ENCODE measurements at places on chromosomes 2 and 18.

DNA sequence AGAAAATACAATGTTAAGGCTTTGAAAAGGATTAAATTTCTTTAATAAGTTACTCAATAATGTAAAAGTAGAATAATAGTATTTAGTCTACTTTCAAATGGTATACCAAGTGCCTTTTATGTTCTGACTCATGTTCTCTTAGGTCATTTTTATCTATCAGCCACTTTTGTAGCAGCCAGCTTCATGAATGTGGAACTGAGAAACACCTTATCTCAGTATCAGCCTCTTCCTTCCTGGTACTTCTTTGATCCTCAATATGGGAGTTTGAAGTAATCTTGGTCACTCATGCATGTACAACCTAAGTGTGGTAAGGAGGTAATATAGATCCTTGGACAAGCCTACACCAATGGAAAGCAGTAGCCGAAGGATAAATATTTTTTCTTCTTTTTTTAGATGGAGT, 180.4 kb upstream of the NRXN1 start:
- DNase-seq = no peak

GRCh38 chr2:163417596-163418337, 318.0 kb downstream of the FIGN start:
- DNase-seq = no peak

- no peak for DNase-seq
Measured at GRCh38 chr2:102033750-102034682, 42.3 kb downstream of the IL1R2 start.

GRCh38 chr2:38598991-38599295, 3.8 kb downstream of the HNRNPLL start:
- no peak for DNase-seq

GRCh38 chr18:51151568-51152511, 45.6 kb downstream of the MEX3C start:
- no peak for DNase-seq

DNA sequence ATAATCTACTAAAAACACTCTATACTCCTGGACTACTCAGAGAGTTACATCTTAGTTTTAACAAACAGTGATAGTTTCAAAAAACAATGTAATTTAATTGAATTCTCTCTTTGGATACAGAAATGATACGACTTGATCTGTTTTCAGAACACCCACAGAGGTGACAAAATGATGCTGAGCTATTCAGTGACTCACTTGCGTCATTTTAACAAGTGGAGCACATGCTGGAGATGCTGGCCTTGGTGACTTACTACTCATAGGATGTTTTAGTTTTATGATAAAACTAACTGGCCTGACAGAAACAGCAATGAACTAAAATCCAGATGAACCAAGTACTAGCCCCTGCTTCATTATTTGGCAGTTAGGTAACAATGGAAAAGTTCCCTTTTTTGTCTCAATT, 101.3 kb upstream of the ITGB6 start:
- DNase-seq = no peak

DNA sequence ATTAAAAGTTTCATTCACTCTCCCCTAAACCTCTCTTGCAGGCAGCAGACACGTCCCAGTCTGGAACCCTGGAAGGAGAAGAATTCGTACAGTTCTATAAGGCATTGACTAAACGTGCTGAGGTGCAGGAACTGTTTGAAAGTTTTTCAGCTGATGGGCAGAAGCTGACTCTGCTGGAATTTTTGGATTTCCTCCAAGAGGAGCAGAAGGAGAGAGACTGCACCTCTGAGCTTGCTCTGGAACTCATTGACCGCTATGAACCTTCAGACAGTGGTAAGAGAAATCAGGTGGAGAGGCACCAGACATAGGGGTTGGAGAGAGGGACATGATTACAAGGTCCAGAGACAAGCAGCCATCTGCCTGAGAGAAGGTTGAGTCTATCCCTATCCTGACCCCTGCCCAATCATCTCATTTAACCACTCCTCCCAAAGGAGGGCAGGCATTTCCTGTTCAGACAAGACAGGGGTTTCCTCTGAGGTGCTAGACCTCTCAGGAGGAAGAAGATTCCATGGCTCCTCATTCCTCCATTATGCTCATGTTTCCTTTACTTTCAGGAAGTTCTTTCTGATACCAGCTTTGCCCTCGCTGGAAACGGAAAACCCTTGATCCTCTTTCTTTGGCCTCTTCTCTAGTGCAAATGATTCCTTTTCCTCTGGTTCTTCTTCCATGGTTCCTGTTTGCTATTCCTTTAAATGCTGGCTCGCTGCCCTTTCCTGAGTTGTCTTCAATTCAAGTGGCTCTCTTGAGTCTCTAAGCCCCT, 15.1 kb downstream of the PLCD4 start:
- no peak for DNase-seq

DNA sequence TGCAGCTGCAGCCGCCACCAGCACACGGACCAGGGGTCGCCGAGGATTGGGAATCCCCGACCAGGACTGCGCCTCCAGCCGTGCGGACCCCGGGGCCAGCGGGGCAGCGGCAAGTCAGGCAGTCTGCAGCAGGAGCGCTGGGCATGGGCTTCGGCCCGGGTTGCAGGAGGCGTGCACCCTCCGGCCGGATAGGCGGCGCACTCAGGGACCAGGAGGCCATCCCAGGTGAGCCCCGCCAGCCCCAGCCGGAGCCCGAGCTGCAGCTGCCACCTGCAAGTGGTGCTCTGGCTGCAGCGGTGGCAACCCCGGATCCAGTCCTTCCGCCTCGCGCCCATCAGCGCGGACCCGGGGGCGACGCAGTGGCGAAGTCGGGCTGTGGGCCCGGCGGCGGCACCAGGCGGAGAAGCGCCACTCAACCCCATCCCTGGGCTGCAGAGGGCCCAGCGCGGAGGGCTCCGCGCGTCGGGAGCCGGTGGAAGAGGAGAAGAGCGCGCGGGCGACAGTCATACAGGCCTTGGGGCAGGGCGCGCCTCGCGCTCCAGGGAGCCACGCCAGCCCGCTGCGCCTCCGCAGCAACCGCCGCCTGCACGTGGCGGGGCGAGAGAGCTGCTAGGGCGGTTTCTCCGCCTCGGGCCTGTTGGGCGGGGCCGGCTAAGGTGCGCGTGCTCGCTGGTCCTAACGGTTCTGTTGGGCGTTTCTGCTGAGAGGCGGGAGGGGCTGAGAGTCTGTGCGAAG, 73.8 kb downstream of the RPIA start:
- no peak for DNase-seq

- no peak for DNase-seq
Measured at GRCh38 chr2:148524519-148524919, 120.0 kb upstream of the EPC2 start.

GRCh38 chr2:197195518-197195917, 115.1 kb downstream of the ANKRD44 start:
- no peak for DNase-seq

DNA sequence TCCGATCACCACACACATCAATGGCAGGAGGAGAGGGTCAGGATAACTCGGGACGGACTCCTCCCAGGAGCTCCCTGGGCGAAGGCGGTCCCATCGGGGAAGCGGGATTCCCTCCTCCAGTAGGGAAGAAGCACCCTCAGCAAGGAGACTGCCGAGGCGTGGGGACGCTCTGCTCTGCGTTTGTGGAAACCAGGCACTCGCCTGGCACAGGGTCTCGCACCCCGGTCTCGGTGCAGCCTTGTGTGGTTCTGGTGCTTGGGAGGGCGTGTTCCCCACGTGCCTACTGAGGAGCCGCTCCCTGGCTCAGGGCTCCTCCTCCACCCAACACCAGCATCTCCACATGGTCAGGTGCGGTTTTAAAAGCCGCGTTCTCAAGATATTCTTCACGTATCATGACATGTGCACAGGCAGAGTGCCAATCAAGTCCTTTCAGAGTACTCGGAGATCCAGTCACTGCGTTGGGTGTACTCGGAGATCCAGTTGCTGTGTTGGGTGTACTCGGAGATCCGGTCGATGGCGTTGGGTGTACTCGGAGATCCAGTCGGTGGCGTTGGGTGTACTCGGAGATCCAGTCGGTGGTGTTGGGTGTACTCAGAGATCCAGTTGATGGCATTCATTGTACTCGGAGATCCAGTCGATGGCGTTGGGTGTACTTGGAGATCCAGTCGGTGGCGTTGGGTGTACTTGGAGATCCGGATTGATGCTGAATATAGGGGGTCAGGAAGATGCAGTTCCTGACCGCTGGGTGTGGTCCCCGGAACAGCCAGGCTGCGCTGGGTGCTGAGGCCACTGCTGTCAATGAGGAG, 117.5 kb downstream of the RTP5 start:
- no peak for DNase-seq

GRCh38 chr2:37672104-37672869, 845 bp upstream of the CDC42EP3 start:
- DNase-seq = peak; percentile 82

DNA sequence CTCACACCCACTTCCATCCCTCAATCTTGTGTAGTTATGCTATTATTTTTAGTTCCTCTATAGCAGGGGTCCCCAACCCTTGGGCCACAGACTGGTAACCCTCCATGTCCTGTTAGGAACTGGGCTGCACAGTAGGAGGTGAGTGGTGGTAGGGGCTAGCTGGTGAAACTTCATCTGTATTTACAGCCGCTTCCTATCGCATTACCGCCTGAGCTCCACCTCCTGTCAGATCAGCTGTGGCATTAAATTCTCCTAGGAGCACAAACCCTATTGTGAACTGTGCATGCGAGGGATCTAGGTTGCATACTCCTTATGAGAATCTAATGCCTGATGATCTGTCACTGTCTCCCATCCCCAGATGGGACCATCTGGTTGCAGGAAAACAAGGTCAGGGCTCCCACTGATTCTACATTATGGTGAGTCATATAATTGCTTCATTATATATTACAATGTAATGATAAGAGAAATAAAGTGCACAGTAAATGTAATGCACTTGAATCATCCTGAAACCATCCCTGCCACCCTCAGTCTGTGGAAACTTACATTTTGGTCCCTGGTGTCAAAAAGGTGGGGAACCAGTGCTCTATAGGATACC, 1.6 kb upstream of the RAB11FIP5 start:
- DNase-seq = peak; percentile 4

GRCh38 chr2:216911886-216912285, 52.0 kb upstream of the TNP1 start:
- DNase-seq = no peak

- no peak for DNase-seq
Measured at GRCh38 chr2:237326266-237327171, 87.4 kb downstream of the COL6A3 start.

GRCh38 chr2:143397884-143398614, 268.8 kb downstream of the ARHGAP15 start:
- no peak for DNase-seq

DNA sequence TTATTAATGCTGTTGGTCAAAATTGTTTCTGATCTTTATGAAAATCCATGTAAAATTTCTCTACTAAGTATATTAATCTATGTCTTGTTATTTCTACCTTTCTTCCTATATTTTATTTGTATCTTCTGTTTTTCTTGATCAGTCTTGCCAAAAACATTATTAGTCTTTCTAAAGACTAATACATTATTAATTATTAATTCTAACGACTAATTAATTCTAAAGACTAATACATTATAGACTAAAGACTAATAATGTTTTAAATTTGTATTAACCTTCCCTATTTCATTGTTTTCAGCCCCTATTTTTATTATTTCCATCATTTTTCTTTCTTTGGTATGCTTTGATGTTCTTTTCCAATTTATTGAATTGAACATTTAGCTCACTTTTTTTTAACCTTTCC, 27.7 kb downstream of the NEURL3 start:
- DNase-seq = no peak

GRCh38 chr2:9256570-9257043, 50.0 kb downstream of the ASAP2 start:
- DNase-seq = no peak

GRCh38 chr18:9380101-9380500, 45.5 kb downstream of the TWSG1 start:
- no peak for DNase-seq

DNA sequence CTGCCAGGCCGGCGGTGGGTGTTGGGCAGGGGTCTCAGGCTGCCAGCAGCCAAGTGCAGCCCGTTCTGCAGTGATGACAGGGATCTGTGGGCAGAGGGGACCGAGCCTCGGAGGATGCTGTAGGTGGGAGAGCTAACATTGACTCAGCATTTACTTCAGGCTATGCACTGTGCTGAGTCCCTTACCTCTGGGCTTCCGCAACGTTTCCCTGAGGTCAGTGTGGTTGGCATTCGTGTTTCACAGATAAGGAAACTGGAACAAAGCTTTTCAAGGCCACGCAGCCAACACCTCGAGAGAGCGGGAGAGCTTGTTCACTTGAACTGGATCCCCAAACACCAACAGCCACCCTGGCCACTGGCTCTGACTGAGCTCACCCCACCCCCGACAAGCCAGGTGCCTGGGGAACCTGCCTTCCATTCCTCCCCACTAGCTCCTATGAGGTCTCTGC, 839 bp upstream of the GPR148 start:
- no peak for DNase-seq

GRCh38 chr2:69241664-69242514, 145.1 kb downstream of the GFPT1 start:
- DNase-seq = peak; percentile 61

DNA sequence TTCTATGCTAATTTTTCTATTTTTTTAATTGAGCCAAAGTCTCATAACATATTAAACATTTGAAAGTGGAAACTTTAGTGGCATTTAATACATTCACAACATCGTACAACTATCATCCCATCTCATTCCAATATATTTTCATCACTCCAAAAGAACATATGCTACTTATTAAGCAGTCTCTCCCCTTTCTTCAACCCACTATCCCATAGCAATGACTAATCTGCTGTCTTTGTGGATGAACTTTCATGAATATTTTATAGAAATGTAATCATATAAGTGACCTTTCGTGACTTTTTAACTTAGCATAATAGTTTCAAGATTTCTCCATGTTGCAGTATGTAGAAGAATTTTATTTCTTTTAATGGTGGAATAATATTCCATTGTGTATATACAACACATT, 90.3 kb downstream of the CCDC178 start:
- no peak for DNase-seq

- DNase-seq = no peak
Measured at GRCh38 chr2:178417916-178418315, 33.1 kb downstream of the PRKRA start.

DNA sequence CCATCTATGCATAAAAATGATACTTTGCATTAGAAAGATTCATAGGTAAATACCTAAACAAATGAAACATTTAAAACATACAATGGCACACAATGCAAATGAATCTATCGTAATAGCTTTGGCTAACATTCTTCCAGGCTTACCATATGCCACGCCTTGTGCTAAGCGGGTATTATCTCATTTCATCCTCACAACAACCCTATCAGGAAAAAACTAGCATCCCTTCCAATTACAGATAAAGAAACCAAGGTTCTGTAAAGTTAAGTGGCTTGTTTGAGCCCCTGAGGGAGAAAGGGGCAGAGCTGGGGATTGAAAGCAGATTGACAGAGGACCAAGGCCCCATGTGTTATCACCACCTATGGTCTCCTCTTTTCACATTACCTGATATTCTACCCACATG, 145.4 kb upstream of the ETAA1 start:
- no peak for DNase-seq

GRCh38 chr2:46972438-46972837, 56.8 kb upstream of the MCFD2 start:
- DNase-seq = no peak

- DNase-seq = no peak
Measured at GRCh38 chr2:156038021-156038420, 294.5 kb downstream of the NR4A2 start.
